ENCODE measurements at places on chromosomes 2 and 18.

DNA sequence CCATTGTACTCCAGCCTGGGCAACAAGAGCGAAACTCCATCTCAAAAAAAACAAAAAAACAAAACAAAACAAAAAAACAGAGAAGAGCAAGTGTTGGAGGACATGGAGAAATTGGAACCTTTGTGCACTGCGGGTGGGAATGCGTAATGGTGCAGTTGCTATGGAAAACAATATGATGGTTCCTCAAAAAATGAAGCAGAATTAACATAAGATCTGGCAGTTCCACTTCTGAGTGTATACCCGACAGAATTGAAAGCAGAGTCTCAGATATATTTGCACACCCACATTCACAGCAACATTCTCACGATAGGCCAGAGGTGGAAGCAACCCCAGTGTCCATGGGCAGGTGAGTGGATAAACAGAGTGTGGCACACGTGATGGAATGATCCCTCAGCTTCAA is 11.0 kb upstream of the RALB start:
- no peak for DNase-seq

GRCh38 chr2:195647302-195647701 is 9.7 kb upstream of the SLC39A10 start:
- no peak for DNase-seq

GRCh38 chr2:237527766-237528165 is 38.6 kb upstream of the PRLH start:
- DNase-seq = no peak

DNA sequence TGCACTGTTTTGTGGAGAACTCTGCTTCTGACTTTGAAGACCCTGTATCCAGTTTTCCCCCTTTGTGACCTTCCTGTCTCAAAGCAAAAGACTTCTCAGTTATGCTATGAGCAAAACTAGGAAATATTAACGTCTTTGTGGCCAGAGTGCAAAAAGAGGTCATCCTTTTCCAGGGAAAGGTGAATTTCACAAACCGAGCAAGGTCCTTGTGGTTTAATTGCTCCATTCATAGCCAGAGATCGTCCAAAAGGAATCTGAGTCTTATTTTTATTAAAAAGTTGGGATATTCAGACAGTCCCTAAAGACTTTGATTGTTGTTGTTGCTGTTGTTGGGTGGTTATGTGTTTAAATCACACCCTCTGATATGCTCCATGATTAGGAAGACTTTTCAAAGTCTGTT is 77.4 kb downstream of the NAB1 start:
- no peak for DNase-seq

DNA sequence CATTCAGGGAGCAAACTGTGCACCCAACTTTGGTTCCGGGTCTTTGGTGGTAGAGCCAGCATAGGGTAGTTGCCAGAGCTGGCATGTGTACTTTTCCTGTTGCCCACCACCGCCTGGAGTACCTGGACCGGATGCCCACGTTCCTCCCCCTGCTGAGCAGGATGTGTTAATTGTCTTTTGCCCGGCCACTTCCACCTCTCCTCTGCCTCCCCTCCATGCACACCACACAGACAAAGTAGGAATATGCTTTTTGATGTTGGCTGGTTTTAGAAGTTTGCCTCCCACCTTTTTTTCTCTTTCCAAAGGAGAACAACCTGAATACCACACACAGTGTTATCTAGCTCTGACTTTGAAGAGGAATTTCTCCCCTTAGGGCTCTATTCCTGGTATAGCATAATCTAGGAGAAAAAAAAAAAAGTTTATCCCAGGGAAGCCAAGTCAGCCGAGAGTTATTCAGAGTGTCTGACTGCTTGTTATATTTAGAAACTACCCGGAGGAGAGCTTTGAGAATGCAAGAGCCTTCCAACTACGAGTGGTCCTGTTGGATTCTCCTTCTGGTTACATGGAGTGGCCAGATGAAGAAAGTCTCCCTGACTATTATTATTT is 111.9 kb downstream of the SETBP1 start:
- no peak for DNase-seq

DNA sequence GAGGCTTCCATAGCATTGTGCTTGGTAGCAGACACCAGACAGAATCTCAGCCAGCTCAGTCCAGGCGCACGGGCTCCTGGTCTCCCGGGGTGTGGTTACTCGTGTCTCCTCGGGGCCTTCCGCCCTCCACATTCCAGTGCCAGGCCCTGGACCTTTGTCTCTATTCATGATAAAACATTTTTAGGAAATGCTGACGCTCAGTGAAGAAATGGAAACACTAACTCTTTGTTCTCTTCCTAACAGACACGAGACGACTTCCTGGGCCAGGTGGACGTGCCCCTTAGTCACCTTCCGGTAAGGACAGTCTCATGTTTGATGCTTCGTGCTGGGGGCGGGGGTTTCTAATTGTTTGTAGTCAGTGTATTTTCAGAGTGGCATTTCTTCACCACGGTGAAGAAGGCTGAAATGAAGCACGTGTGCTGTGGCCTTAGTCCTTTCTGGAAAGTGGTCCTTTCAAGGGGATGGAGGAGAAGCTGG is 271.8 kb downstream of the NEDD4L start:
- DNase-seq = no peak

GRCh38 chr2:161321944-161322648 is 13.9 kb downstream of the PSMD14 start:
- DNase-seq = no peak

DNA sequence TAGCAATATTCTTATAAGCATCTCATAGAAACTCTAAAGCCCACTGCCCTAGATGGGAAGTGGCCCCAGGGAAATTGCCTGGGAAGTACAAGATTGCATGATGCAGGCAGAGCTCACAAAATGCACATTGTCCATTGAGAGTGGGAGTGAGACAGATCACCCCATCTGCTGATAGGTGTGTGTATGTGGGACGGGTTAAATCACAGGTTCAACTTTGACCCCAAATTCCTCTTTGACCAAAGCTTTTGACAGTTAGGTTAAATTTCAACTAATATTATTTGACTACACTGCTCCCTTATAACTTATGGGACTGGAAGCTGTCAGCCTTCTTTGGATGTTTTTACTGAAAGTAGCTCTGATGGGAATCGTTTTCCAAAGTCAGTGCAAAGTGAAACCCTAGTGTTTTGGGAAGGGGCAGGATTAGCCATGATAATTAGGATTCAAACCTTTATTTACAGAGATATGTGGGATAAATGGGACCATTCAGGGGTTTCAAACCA is 11.4 kb upstream of the FABP1 start:
- DNase-seq = no peak

GRCh38 chr2:162710287-162710890 is 128.2 kb downstream of the KCNH7 start:
- no peak for DNase-seq

DNA sequence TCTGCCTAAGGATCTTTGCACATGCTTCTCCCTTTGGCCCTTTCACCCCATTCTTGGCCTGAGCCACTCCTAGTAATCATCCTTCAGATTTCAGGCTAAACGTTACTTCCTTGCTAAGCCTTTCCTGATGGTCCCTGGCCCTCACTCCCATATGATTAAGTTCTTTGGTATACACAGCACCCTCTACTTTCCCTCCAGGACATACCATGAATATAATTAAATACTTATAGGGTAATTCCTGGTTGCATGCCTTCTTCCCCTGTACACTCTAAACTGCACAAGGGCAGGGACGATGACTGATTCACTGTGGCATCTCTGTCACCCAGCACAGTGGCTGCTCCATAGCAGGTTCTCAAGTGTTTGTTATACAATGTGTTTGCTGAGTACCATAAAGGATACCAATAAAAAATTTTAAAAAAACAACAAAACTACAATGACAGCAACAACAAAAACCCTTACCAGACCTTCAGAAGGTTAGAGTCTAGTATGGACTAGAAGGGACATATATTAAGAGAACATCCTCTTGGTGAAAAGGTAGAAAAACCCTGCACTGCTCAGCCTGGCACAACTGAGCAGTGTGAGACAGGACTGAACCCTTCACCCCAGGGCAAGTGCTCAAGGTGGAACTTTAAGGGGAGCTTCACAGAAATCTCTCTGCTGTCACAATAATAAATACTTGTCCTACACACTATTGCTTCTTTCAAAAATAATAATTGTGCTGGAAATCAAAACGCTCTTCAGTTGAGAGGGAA is 76.2 kb downstream of the AAK1 start:
- DNase-seq = no peak

DNA sequence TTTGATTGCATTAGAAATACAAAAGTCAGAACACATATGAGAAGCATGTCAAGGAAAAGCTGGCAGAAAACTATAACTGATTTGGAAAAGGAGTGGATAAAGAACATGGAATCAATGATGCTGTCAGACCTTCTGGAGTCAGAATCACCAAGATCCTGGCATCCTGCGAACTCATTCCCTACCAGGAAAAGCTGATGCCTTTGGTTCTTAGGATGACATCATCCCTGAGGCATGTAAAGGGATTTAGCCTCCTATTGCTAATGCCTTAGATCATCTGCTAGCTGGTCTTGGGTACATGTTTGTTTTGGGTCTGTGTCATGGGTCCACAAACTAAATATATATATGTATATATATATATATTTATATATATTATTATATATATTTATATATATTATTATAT is 680.7 kb downstream of the EPHA4 start:
- peak; percentile 31 for DNase-seq

- DNase-seq = no peak
Observed at GRCh38 chr2:27306573-27307286, 1.5 kb downstream of the UCN start.

GRCh38 chr2:128275498-128276045 is 43.1 kb downstream of the HS6ST1 start:
- no peak for DNase-seq

- peak; percentile 71 for DNase-seq
Observed at GRCh38 chr2:25651066-25651465, 22.3 kb downstream of the DTNB start.

- DNase-seq = no peak
Observed at GRCh38 chr18:1304392-1304992, 399.8 kb downstream of the ADCYAP1 start.

- DNase-seq = no peak
Observed at GRCh38 chr2:127552336-127552735, 16.9 kb downstream of the MYO7B start.

GRCh38 chr2:128414946-128415778 is 96.5 kb upstream of the HS6ST1 start:
- no peak for DNase-seq

DNA sequence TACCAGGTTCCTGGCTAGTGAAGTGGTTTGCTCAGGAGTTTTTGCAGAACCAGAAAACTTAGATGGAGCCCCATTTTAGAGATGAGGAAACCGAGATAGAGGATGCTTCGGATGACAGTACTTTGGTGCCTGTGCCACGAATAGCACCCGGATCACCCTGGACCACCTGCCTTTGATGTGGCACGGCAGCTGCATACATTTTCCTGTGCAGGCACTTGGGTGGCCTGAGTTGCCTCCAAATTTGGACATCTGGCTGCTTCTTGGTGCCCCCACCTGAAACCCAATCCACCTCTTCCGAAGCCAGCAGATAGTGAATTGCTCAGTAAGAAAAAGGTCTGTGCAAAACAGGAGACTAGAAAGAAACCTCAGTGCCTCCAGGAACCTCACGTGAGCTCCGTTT is 140.6 kb upstream of the ID2 start:
- no peak for DNase-seq

Measured in T47D (cell line).